ENCODE measurements at places on chromosomes 3 and 15.
A peak's percentile ranks its signal among the peaks of the same experiment; 100 is the strongest.

DNA sequence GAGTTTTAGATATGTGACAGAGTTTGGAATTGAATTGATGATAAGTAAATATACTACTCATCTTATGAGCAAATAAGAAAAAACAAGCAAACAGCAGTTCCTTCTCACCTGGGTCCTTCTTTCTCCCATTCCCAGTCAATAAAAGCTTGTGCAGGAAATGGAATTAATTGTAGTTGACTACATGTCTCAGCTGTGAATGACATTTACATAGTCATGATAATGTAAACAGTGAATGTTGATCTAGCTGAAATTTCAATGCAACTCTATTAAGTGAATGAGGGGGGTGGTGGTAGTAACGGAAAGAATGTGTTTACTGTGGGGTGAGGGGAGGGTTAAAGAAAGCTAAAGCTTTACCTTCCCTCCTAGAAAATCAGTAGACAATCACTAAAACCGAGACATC, 76.2 kb downstream of the NFKBIZ start:
- DNase-seq = no peak

GRCh38 chr15:47294765-47295259, 422.5 kb upstream of the SEMA6D start:
- no peak for DNase-seq

DNA sequence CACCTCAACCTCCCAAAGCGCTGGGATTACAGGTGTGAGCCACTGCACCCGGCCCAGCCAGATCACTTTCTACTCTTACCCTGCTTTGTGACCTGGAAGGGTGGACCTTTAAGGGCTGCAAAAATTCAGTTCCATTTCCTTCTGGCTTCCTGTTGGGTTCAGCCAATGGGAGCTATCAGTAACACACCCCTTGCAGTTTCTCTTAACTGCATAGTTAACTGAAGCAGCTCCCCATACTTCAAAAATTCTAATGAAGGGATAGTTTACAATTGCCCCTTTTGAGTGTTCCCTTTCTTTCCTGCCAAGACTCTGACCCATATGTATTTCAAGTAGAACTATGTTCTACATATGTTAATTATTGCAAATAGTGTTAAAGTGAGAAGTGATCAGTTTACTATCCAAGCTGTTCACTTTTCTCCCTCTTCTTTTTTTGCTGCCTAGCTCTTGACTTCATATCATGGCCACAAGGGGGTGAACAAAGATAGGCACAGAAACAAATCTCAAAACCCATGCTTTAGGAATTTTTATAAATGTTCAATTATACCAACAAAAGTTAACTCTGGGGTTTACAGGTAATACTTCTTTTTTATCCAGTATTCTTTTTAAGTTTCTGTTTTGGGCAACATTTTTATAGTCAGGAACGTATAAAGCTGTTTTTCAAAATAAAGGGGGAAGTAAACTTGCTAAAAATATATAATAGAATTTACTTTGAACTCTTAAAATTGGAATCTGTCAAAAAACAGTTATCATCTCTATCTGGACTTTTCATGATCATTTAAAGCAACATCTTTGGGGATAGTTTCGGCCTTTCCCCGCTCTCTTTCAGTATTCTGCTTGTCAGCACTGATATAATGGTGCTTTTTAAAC, 8.1 kb downstream of the PGBD4 start:
- peak; percentile 70 for DNase-seq

GRCh38 chr3:102230057-102230456, 204.8 kb upstream of the ZPLD1 start:
- DNase-seq = peak; percentile 66

- no peak for DNase-seq
Observed at GRCh38 chr15:51505251-51505650, 117.3 kb downstream of the DMXL2 start.

DNA sequence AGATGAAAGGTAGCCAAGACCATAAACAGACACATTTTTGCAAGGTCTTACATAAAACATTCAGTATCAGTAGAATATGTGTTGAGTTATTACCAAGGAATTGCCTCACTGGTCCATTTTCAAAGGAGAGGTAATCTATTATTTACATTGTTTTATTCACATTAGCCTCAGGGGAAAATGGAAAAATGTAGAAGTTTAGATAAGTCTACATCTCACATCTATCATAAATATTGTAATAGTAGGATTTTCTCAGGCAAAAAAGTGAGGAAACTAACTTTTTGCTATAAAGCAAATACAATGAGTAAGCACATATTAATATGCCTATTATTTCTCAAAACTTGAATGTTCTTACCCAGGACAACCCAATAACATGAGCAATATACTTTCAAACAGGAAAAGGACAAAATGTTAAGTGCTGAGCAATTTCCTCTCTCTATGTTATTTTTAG, 184.6 kb upstream of the AGTR1 start:
- no peak for DNase-seq

DNA sequence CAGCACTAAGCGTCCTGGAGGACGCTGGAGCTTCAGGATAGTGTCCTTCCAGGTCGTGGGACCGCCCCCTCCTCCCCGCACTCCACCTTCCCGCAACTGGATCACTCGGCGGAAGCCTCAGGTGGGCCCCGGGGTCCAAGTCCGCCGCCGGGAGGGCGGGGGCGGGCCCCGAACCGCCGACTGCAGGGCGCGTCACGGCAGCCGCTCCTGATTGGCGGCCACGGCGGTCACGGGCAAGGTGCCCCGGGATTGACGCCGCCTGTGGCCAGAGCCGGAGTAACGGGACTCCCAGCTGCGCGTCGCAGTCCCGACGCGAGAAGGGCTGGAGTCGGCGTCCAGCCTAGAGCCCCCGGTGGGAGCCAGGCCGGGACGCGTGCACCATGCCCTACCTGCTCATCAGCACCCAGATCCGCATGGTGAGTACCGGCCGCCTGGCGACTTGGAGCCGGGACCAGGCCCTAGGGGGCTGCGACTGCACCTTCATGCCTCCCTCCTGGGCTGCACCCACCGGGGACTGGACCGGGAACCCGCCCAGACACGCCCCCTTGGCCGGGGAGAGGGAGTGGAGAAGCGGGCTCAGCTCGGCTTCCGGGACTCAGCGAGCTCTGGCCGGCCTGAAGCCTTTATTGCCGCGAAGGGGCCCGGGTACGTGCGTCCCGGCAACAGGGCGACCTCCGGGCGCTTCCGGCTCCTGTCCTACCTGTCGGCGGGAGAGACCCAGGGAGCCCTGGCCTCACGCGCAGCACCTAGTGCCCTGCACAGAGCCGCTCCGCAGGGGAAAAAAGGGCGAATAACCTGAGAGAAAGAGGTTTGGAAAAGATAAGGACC, at the start of gene GCHFR:
Gene GCHFR (plus strand): TSS at position 268 of the 828 bp plus-strand sequence. CDS start 113 bp downstream, at position 381.
- DNase-seq = peak; percentile 77

GRCh38 chr3:2568156-2568555, 469.5 kb downstream of the CNTN4 start:
- DNase-seq = no peak

GRCh38 chr3:18379647-18380046, 45.5 kb downstream of the SATB1 start:
- no peak for DNase-seq

DNA sequence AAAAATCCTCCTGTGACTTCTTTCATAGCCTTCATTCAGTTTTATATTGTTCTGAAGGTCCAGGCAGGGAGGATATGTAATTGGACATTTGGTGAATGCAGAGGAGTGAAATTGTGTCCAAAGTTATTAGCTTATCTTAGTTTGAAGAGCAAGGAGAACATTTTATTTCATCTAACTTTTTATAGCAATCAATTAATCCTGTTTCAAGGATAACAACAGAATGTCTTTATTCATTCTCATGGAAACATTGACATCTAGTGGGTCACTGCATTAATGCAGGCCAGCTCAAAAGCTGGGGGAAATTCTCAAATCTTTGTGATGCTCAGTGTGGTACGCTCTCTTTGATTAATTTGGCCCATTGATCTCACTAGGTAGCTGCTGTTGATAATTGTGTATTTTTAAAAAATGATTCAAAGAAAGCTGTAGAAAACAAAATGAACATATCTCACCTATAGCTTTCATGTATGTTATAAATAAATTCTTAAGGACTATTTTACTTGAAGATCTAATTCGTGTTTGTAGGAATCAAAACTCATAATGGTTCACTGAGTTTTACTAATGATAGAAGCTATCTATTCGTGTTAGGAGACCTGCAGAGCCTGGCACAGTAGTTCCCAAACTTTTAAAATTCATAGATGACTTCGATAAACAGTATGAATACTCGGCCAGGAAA, 150.8 kb upstream of the KCNMB2 start:
- DNase-seq = peak; percentile 57

GRCh38 chr3:13642597-13642996, 93.7 kb downstream of the FBLN2 start:
- no peak for DNase-seq

DNA sequence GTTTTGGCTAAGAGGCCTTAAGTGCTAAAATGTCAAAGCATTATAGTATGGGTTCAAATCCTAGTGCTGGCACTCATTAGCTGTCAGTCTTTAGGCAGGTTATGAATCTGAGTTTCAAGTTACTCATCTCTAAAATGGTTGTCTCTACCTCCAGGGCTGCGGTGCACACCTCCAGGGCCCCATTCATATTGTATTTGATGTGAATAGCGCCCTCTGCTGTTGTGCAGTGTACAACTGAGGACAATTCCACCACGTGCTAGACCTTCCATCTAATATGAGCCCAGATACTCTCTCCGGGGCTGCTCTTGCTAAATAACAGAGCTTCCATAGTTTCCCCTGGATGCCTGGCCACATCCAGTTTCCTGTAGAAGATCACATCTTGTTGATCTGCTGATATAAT, 54.3 kb downstream of the OXNAD1 start:
- peak; percentile 55 for DNase-seq

DNA sequence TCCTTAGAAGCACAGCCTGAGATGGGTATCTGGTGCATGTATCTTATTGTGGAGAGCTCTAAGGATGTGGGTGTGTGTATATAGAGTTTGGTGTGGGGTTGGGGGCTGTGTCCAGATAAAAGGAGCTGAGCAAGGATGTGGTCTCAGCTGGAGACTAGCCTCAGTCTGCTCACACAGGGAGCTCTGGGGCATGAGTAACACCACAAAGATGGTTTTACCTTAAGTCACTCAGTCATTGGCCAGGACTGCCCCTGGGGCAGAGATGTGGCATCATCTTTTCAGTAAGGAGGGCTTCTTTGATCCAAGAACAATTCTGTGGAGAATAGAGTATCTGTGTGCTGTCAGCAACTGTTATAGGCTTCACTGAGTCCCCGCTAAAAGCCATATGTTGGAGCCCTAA, 163.4 kb upstream of the NUDT16 start:
- DNase-seq = no peak

- no peak for DNase-seq
Observed at GRCh38 chr15:29452881-29453731, 183.5 kb upstream of the NSMCE3 start.

- DNase-seq = no peak
Observed at GRCh38 chr3:23785097-23785645, 20.6 kb upstream of the UBE2E1 start.

DNA sequence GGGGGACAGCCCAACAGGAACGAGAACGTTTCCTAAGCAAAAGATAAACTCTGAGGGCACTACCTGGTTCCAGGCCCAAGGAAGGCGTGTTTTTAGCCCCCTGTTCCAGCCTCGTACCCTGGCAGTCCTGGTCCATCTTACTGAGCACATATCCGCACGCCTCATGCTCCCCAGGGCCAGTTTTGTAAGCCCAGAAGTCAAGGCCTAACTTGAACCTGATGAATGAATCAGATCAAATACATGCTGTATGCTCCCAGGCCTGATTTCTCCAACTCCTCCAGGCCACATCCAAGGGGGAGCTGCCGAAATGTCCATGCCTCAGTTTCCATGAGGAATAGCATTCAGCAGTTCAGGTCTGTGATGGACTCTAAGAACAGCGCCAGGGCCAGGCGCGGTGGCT, 14.3 kb upstream of the DOCK3 start:
- no peak for DNase-seq

- no peak for DNase-seq
Observed at GRCh38 chr3:159894386-159894785, 94.2 kb upstream of the IL12A start.

GRCh38 chr3:52432225-52432624, 12.7 kb downstream of the SEMA3G start:
- no peak for DNase-seq

GRCh38 chr3:13879946-13880810, at the start of gene WNT7A:
Gene WNT7A (minus strand): TSS chr3:13880071. CDS start chr3:13879816, 255 bp downstream.
- DNase-seq = no peak
